Activated CD4-positive, CD25-positive, alpha-beta regulatory T cell treated with anti-CD3 and anti-CD28 coated beads, Interleukin-2, amount 50 U/mL, for 72 hours (primary cell): ENCODE measurements at places on chromosomes 16 and 17.

DNA sequence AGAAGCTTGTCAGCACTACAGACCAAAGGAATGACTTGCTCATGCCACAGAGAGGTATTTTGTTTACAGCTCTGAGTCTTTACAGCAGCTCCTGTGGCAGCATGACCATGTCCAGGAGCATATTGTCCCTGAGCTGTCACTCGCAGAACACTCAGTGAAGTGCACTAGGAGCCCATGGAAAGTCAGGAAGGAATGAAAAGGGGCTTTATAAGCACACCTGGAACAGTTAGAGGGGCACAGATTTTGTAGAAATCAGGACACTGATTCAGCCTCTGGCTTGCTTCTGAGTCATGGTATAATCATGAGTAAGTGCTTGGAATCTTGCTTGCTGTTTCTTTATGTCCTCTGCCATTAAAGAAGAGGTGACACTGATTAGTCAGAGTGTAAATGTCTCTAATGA lies 41.0 kb downstream of the TADA2A start:
- no peak for DNase-seq

DNA sequence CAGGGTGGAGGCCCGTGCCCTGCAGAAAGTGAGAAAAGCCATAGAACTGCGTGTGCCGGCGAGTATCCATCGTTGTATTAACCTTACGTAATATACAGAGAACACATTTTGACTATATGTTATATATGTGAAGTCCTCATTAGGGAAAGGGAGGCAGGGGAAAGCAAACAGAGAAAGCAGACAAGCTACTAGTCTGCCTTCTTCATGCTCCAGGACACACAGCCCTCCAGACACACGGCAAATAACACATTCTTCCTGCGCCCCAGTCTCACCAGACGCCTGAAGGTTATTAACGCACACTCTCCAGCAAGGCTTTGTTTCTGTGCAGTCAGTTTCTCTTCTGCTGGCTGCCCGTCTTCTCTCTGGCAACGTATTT lies 28.8 kb downstream of the PRDM7 start:
- no peak for DNase-seq

DNA sequence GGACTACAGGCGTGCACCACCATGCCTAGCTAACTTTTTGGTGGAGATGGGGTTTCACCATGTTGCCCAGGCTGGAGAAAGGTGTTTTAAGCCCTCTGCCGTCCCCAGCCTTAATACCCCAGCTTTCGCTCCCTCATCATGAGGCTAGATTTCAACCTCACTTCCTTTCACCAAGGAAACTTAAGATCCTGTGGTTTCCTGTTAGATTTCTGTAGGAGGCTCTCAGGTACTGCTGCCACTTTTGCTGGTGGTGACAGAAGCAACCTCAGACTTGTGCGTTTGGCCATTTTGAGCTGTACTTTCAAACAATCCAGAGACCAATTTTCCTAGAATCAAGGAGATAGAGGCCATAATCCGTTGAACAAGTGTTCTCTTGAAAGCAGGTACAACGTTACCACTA lies 36.2 kb downstream of the MPHOSPH6 start:
- DNase-seq, result no peak

- no peak for DNase-seq
These were observed 74.0 kb downstream of the TANC2 start for GRCh38 chr17:63039899-63040602.

- DNase-seq, result no peak
These were observed 3.3 kb downstream of the CD2BP2 start for GRCh38 chr16:30351586-30352419.

- no peak for DNase-seq
These were observed 357.3 kb upstream of the XYLT1 start for GRCh38 chr16:17828012-17828411.

- no peak for DNase-seq
These were observed 73.5 kb upstream of the KIF2B start for GRCh38 chr17:53749178-53749577.

DNA sequence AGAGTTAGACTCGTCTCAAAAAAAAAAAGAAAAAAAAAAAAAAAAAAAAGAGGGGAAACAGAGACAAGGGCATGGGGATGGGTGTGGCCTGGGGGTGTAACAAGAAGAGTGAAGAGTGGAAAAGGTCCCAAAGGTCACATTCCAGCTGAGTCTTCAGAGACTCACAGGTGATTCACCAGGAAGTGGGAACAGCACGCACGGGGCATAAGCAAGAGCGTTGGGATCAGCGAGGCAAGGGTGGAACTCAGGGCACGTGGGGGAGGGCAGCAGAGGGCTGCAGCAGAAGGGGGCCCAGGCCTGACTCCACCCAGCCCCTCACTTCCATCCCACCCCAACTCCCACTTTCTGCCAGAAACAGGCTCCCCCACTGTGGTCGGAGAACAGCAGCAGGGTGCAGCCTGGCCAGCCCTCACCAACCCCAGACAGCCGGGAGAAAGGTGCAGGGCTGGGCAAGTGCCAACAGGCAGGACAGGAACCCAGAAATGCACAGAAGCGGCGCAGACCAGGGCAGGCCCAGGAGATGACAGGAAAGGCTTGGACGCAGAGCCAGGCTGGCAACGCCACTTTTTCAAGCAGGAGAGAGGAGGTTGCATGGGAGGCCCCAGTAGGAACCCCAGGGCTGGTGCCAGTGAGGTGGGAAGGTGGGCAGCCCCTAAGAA lies 3.3 kb downstream of the MEAK7 start:
- DNase-seq, result no peak
